ENCODE measurements at places on chromosomes 7 and 10.

GRCh38 chr10:61793760-61794703 is 107.5 kb upstream of the ARID5B start:
- DNase-seq = no peak

- DNase-seq = no peak
These were observed 61.3 kb downstream of the RAPGEF5 start for GRCh38 chr7:22295402-22296264.

GRCh38 chr7:128110641-128111364 is 79.6 kb upstream of the LRRC4 start:
- DNase-seq = peak; percentile 58

DNA sequence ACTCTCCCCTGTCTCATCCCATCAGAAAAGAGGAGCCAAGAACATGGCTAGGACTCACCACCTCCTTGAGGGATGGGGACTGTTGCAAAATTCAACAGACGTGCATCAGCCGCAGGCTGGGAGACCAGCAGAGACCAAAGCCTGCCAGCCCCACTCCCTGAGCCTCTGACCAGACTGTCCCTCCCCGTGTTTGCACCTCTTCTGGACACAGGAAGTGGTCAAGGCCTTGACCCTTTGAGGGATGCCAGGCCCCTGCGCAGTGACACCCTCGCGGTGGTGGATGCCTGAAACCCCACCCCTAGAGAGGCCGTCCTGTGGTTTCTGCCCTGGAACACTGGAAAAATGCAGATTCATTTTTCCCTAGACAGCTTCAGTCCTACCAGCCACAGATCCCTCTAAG is 128.4 kb upstream of the TCF7L2 start:
- DNase-seq = no peak

GRCh38 chr7:1412322-1413261 is 46.7 kb downstream of the MICALL2 start:
- DNase-seq = peak; percentile 96

- no peak for DNase-seq
These were observed 81.5 kb downstream of the FRMPD2 start for GRCh38 chr10:48192881-48193450.

GRCh38 chr7:47170516-47170915 is 411.4 kb downstream of the TNS3 start:
- no peak for DNase-seq

- DNase-seq = no peak
These were observed 520.0 kb downstream of the CNTNAP2 start for GRCh38 chr7:146636581-146636980.

DNA sequence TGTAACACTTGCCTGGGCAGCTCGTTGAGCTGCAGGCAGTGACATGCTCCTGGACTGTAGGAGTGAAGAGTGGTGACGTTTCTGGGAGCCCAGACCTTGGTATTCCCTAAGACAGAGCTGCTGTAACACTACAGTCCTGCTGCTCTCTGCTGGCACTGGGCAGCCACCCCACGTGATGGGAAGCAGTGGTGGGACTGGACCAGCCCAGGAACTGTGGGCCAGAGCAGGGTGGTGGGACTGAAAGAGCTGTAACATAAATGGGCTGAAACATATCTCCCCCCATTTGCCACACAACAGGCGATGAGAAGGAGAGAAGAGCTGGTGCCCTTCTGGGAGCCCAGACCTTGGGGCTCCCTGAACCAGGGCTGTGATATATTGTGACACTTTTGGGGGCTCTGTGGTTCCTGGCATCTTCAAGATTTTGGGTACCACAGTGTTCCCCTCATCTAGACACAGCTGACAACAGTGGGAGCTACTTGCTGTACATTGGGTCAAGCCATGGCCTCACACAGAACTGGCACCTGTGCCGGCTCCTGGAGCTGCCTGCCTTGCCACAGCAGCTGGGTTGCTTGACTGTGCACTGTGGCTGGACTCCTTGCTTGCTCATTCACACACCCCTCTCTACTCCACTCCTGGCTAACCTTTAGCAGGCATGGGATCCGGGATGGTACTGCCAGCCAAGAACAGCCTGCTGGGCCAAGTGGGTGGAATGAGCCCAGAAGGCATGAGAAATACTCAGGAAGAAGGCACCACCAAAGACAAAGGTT is 161.3 kb upstream of the PCDH15 start:
- DNase-seq = no peak

DNA sequence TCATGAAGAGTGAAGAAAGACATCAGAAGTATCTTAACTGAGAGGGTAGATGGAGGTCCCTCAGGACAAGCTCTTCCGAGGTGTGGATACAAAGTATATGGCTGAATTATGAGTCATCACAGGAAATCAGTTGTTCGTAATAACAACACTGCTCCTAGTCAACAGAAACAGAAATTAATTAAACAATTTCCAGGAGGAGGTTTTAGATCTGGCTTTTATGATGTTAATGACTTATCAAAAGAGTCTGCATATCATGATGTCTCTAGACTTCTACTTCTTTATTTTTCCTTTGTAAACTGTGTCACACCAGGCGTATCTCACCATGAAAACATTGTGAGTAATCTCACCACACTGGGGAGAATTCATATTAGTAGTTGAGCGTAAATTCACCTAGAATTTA is 31.2 kb downstream of the OSBPL3 start:
- no peak for DNase-seq

- no peak for DNase-seq
These were observed 17.1 kb upstream of the ARPC1A start for GRCh38 chr7:99308461-99309074.

DNA sequence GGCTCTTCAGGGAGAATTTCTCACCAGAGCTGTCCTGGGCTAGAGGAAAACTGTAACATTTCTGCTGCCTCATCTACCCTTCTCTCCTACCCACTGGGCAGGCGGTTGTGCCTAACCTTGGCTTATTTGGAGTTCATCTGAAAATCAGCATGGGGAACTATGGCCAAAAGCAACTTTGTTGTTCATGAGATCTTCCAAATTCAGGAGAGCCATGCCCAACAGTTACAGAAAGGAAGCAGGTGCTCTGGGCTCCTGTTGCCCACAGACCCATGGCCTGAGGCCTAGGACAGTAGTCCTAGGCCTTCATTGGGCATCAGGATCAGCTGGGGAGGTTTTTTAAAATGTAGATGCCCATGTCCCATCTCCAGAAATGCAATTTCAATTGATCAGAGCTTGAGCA is 85.2 kb downstream of the GRID1 start:
- DNase-seq = peak; percentile 10

DNA sequence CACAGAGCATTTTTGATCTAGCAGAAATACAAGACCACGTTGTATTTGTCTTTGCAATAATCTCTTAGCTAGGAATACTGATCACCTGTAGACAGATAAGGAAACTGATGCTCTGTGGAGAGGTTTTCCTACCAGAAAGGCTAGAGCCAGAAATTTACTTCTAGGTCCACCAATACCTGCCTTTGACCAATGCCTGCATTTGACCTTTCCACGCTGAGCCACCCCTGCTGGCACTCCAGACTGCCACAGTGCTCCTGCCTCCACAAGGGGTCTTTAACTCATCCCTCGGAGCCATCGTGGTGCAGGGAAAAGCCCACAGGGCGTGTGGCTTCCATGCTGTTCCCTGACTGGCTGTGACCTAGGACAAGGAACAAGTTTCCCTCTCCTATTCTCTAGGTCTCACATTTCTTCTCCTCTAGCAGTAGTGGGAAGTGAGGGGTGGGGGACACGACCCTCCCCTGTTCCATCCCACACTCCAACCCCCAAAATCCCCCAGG is 1.5 kb upstream of the ELN start:
- DNase-seq = no peak

DNA sequence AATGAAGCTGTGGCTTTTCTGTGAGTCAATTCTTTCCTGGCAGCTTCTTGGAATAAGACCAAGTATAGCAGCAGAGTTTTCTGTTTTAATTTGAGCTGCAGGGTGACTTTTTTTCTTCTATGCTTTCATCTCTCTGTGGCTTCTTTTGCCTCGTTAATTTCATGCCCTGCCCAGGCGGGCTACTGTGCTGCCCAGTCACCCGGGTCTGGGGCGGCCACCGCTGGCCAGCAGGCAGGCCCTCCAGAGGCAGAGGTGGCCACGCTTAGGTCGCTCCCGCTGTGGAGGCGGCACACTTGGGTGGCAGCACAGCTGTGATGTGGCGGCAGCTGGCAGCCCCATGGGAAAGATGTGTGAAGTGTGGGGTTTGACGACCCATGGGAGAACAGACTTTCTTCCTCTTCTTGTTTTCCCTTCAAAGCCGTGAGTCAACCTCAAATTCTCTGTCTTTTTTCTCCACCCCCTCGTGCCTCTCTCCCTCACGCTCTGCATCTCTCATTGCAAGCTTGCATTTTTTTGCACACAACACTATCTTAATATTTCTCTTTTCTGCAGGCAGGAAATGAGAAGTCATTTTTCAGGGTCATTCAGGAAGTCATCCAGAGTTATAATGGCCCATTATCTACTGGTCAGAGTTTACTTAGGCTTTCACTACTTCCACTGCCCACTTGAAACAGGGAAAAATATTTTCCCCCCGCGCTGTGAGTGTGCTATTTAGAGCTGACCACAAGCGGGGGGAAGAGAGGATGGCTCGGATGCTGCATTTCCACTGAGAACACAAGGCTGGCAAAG is 67.8 kb downstream of the EGFR start:
- DNase-seq = no peak

- no peak for DNase-seq
These were observed 117.6 kb upstream of the NFE2L3 start for GRCh38 chr7:26034391-26034790.

DNA sequence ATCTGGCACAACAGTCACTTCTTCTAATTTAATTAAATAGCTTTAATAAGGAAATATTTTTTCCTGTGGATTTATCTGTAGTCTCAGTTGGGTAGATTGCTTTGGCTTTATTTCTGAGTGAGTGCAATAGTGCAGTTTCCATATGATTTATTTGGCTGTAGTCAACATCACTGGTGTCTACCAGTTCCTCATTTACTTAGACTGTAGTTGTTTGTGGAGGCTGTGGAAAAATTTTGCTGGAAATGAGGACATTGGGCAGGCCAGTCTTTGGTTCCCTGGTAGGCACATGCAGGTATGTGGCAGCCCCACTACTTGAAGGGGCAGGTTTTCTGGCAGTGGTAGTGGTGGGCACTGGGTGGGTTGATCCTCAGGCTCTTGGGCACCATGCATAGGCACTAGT is 15.5 kb downstream of the TAS2R40 start:
- DNase-seq = no peak

DNA sequence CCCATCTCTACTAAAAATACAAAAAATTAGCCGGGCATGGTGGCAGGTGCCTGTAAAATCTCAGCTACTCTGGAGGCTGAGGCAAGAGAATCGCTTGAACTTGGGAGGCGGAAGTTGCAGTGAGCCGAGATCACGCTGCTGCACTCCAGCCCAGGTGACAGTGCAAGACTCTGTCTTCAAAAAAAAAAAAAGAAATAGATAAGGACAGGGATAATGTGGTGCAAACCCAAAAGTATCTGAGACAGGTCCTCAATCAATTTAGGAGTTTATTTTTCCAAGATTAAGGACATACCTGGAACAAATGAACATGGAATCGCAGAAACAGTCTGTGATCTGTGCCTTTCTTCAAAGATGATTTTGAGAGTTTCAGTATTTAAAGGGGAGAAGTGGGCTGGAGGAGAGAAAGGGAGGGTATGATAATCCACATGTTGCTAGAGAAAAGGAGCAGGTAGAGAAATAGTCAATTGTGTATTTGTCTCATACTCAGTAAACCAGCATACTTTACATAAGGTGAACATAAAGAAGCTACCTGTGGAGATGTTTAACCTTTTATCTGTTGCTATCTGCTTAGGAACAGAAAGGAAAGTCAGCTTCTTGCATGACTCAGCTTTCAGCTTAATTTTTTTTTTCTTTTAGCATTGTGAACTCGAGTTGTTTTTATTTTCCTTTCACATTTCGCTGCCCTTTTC is 4.9 kb upstream of the MTPN start:
- peak; percentile 64 for DNase-seq
